SK-MEL-5 (cell line): ENCODE measurements at places on chromosomes 2 and 18.

- DNase-seq, result no peak
Measured at GRCh38 chr2:106108791-106109190, 85.3 kb downstream of the UXS1 start.

- DNase-seq, result no peak
Measured at GRCh38 chr2:241639385-241639784, 1.9 kb downstream of the ATG4B start.

DNA sequence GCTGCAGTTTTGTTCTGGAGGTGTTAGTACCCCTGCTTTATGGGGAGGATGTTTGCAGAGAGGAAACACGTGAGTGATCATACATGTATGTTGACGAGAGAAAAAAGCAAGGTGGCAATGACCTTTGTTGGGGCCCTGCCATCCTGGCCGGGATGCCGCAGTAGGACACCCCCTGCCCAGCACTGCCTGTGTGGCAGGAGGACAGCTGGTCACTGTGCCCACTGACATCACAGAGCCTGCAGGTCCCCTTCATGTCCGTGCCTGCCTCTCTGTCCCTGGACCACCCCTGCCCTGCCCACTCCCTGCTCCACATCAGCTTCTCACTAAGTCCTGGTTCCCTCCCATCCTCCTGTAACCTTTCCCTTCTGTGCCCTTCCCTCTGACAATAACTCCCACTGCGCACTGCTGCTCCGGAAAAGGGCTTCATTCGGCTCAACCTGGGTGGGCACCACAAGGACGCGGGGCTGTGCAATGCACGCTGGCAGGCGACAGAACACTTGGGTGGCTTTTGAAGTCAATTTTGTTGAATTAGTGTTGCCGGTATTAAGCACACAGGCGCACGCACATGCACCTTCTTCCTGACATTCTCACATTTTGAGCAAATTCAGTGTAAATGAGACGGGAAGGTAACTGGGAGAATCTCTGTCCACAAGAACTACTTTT is 51.5 kb upstream of the TWIST2 start:
- DNase-seq, result no peak

GRCh38 chr2:195514365-195514764 is 142.7 kb upstream of the SLC39A10 start:
- no peak for DNase-seq

- no peak for DNase-seq
Measured at GRCh38 chr2:39023649-39024048, 97.2 kb downstream of the SOS1 start.

DNA sequence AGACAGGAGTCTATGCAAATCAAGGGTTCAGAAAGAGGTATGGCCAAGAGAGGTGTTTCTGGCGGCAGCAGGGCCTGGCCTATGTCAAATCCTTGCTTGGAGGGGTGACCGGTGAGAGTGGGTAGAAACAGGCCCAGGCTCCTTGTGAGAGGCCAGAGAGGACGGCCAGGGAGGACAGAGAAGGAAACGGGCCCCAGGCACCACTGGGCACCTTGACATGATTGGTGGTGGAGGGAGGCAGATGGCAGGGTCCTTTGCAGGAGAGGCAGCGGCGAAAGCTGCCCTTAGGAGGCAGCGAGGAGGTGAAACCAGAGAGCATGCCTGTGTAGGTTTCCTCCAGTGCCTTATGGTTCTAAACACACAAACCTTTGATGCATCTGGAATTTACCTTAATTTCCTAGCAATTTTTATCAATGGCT is 6.2 kb downstream of the RAMP1 start:
- DNase-seq, result peak; percentile 26

GRCh38 chr2:39377226-39377939 is 59.7 kb downstream of the MAP4K3 start:
- DNase-seq, result peak; percentile 74

DNA sequence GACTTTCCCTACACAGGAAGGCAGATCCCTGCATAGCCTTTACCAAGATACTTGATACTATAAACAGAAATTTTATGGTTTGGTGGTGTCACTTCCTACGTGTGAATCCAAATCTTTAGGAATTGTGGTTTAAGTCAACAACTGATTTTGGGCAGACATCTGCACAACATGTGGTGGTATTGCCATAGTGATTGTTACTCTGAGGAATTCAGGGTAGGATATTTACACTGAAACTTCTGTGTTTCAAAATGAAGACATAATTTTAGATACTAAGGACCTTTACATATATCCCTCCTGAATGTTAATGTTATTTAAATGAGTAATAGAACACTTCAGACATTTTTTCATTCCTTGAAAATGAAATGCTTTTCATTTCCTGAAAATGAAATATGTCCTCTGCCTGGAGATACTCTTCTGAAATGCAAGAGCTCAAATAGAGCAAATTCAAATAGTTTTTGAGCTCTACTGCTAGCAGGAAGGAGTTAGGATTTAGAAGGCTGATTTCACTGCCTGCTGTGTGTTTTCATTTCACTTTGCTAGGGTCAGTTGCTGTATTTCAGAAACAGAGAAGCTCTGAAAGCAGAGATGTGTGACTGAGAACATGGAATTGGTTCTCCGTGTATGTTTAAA is 77.2 kb downstream of the MDH1 start:
- no peak for DNase-seq

- DNase-seq, result no peak
Measured at GRCh38 chr2:113838744-113839444, 51.0 kb upstream of the ACTR3 start.

DNA sequence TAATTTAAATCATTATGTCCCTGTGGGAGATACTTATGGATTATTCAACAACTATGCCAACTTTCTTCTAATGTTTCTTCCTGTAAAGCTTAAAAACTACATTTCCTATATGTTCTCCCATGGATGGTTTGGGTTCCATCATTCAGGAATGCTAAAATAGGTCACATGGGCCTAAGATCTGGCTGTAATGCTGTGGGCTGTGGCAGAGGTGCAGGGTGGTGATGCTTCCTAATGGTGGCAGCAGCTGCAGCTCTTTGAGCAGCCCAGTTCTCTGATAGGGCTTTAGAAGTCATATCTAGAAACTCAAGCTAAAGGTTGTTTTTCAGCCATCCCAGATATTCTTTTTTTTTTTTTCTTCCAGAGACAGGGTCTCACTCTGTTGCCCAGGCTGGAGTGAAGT is 266.1 kb downstream of the ZNF385B start:
- DNase-seq, result peak; percentile 30

GRCh38 chr2:209102319-209102718 is 321.5 kb upstream of the MAP2 start:
- no peak for DNase-seq
